ENCODE measurements at places on chromosomes 6 and 20.
A peak's percentile ranks its signal among the peaks of the same experiment; 100 is the strongest.

- DNase-seq, result no peak
These were observed 386.8 kb downstream of the HDGFL1 start for GRCh38 chr6:22956029-22956681.

- no peak for DNase-seq
These were observed 3.2 kb downstream of the TTBK1 start for GRCh38 chr6:43246301-43247113.

- no peak for DNase-seq
These were observed 63.0 kb downstream of the RIPOR2 start for GRCh38 chr6:24872779-24873178.

DNA sequence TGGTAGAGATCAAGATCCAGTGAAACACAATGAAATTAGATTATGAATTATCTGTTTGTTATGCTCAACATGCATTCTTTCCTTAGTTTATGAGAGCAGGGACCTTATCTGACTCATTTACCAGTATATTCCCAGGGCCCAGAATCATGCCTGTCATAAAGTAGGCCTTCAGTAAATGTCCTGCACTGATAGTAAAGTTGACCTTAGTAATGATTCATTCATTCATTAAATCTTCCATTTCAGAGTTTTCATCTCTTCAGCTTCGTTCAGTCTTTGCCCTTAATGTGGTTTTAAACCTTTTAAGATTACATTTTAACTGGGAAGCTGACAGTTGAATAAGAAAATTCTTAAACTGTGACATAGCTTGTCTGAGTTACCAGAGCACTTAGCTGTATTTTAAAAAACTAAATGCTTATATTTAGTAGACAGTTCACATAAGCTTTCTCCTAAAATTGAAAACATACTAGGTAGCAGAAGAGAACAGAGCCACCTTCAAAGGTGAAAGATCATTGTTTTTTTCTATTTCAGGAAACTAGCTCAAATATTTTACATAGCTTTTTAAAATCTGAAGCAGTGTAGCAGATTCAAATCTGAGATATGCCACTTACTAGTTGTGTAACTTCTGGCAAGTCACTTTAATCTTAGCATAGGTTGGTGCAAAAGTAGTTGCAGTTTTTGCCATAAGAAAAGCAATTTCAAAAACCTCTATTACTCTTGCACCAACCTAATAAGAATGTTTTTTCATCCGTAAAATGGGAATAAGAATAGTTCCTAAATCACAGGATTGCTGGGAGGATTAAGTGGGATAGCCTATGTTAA lies 41.4 kb downstream of the MCM8 start:
- no peak for DNase-seq

DNA sequence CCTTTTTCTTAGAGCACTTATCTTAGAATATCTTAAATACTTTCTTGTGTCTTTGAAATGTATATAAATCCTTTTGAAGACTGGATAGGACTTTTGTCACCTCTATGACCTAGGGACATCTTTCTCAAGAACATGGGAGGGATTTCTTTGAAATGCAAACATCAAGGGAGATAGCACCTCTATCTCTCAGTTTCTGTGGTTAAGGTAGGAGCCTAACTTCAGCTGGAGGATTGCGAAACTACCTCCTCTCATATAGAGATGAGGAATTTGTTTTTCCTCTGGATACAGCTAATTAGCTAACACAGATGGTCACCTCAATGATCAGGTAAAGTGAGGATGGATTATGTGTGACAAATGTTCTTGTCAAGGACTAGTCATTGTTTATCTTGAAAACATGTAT lies 631.3 kb upstream of the IMPG1 start:
- DNase-seq, result no peak

GRCh38 chr6:128648022-128648598 lies 127.7 kb upstream of the PTPRK start:
- DNase-seq, result no peak

GRCh38 chr20:46088409-46089166 lies 1.2 kb downstream of the NCOA5 start:
- peak; percentile 13 for DNase-seq

DNA sequence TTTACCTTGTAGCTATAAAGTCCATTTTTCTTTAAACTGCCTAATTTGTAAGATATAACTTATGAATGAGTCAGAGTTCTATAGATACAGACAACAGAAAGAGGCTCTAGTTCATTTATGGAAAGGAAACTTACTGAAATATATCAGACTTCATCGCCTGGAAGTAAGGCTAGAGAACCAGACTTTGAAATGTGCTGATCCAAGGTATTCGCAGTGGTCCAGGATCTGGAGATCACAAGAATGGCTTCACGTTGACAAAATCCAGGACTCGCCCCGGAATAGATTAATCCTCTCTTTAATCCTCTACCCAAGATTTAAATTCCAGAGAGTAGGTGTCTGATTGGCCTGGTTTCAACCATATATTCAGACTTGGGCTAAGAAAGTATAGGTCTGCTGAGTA lies 69.1 kb upstream of the LOC128125822 start:
- DNase-seq, result no peak

DNA sequence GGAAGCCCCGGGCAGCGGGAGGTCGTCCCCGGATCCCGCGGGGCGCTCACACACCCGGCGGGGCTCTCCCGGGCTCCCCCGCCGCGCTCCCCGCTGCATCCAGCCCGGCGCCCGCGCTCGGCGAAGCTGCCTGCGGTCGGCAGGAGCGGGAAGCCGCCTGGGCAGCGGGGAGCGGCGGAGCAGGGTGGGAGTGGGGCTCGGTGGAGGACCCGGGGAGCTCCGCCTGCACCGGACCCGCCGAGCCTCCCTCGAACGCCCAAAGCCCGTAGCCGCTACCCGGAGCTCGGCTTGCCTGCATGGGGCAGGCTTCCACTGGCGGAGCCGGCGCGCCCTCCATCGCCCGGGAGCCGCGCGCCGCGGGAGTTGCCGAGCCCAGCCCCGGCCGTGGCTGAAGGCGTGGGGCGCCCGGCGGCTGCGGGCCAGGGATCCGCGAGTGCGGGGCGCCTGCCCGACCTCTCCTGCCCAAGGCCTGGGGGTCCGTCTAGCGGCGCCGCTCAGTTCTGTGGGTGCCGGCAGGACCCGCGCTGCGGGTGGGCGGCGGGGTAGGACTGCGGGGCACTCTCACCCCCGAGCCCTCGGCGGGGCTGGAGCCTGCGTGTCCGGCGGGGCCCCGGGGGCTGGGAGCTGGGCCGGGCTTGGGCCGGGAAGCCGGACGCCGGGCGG lies 671 bp downstream of the CDH4 start:
- no peak for DNase-seq

- DNase-seq, result no peak
These were observed 243.7 kb downstream of the TFAP2C start for GRCh38 chr20:56872620-56873458.

GRCh38 chr20:53829255-53829723 lies 235.7 kb upstream of the ZNF217 start:
- peak; percentile 87 for DNase-seq

DNA sequence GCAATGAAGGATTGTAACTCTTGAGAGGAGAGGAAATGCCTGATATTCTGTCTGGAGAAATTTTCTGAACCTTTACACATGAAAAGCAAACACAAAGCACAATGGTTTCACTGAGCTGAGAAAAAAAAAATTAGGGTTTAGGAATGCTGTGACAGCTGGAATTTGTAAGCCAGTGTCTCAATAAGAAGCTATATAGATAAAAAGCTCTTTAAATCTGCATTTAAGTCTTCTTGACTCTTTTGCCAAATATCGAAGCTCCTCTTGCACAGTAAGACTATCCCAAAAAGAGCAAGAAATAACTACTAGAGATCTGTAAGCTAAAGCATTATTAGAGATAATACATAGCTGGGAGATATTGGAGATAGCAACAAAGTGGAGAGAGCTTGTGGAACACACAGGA lies 1334.0 kb upstream of the CITED2 start:
- DNase-seq, result no peak

GRCh38 chr20:19922716-19923115 lies 94.4 kb upstream of the NAA20 start:
- no peak for DNase-seq

GRCh38 chr20:15610787-15611186 lies 962.5 kb downstream of the KIF16B start:
- DNase-seq, result no peak

DNA sequence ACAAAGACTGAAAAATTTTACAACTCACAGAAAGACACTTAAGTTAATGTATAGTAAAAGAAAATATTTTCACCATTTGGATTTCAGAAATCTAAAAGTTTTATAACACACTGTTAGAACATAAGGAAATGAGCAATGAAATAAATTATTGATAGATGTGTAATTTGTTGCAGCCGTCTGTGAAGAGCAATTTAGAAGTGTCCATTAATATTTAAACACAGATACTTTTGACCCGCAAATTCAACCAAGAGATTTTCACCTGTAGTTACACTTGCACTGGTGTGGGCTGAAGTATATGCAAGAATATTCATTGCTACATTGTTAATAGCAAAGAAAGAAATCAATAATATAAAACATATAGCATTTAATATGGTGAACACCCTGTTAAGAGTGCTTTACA lies 14.6 kb upstream of the SLC17A3 start:
- no peak for DNase-seq

- DNase-seq, result peak; percentile 83
These were observed 4.1 kb upstream of the ZNF512B start for GRCh38 chr20:63973636-63974401.

GRCh38 chr6:8113131-8113654 lies 10.8 kb upstream of the EEF1E1 start:
- DNase-seq, result no peak

GRCh38 chr6:130020073-130020906 lies 1.9 kb downstream of the L3MBTL3 start:
- no peak for DNase-seq

GRCh38 chr20:32160341-32160740 lies 47.2 kb downstream of the PLAGL2 start:
- no peak for DNase-seq

DNA sequence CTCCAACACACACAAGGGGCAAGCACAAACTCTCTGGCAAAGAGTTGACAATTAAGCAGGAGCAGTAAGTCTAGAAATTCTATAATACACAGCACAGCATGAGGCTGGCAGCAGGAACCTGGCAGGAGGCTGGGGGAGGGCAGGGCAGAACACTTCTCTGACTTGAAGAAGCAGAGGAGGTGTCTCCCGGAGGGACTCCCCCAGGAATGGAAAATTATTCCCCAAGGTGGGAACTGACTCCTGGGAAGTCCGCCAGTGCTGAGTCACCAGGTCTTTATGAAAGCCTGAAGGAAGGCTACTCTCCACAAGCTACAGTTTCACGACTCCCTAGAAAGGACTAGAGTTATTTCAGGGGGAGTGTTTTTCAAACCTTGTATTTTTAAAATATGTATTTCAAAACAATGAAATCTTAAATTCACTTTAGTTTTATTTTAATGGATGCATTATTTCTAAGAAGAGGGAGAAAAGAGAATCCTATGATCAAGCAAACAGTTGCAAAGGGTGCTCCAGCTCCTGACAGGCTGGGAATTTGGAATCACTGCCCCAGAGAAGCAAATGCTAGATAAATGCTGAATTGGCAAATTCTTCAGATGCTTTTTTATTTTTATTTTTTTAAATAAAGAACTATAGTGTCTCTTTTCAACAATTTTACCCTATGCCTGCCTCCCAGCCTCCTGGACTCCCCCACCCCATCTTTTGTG lies 192.8 kb downstream of the LY86 start:
- DNase-seq, result no peak

DNA sequence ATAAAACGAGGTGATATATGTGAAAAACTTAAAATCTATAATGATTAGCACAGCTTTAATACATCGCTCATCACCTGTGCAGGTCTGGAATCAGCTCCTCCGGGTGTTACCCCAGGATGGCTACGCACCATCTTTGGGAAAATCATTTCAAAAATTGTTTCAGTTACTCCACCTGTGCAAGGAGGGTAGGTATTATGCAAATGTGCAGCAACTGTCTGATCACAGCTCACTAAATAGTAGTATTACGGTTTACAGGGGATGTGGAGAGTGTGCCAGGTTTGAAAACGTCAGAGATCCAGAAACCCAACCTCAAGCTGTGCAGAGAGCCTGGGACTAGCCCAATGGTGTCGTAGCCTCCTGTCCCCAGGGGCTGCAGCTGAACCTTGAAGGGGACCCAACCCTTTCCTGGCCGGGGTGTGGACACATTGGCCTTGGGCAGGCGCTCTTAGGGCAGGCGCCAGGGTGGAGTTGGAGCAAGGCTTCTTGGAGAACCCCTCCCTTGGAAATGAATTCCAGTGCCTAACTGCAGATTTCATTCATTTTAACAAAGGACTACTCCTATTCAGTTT lies 24.2 kb upstream of the SGK1 start:
- no peak for DNase-seq

- no peak for DNase-seq
These were observed 140.6 kb downstream of the TMEM242 start for GRCh38 chr6:157182503-157183264.

- no peak for DNase-seq
These were observed 188.9 kb upstream of the TAB2 start for GRCh38 chr6:149128489-149129145.

DNA sequence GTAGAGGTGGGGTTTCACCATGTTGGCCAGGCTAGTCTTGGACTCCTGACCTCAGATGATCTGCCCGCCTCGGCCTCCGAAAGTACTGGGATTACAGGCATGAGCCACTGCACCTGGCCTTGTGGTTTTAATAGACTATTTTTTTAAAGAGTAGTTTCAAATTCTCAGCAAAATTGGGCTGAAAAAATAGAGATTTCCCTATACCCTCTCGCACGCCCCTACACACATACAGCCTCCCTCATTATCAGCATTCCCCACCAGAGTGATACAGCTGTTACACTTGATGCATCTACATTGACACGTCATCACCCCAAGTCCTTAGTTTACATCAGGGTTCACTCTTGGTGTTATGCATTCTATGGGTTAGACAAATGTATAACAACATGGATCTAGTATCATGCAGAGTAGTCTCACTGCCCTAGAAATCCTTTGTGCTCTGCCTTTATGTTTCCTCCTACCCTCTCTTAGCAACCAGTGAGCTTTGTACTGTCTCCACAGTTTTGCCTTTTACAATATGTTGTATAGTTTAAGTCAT lies 103.6 kb downstream of the CDYL start:
- DNase-seq, result no peak

Data from SW 1271 (cell line).